Epithelial cell of proximal tubule (primary cell): ENCODE measurements at places on chromosomes 2 and 18. TPM values are rescaled to one million over a fixed set of nuclear protein-coding genes. Genes with fewer than 3 reads are reported as not detected.
A peak's percentile ranks its signal among the peaks of the same experiment; 100 is the strongest.

UGT1A6 gene
- 0.52 and 5.1 TPM in 2 replicates for total RNA-seq

DNA sequence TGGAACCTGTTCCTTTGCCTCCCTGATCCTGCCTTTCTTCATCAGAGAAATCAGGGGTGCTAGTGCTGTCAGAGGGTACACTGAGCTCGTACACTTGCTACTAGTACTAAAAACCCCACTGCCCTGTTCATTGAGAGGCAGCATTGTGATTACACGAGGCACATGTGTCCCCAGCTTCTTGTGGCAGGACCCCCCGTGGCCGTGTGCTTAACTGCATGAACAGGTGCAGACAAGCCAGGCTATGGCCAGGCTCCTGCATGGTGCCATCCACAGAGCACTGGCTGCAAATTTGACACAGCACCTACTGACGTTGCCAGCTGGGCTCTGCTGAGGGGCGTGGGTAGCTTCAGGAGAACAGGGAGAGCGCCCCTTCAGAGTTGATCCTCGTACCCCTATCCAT, 248.4 kb downstream of the GLI2 start:
- DNase-seq: no peak

DNA sequence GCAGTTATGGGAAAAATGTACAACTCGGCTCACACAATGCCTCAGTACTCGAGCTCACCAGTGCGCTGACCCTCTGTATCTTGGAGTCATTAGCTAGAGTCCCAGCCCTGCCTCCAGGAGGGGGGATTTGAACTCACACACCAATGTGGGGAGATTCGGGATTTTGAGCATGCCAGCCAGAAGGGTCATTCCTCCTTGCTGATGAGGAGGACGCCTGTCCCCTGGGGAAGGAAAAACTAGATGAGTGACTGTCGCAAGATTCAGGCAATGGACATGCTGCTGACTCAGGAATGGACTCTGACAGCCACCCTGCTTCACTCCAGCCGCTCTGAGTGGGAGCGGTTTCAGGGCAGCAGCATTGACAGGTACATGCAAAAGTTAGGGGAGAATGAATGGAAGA, 20.6 kb downstream of the FIGN start:
- no peak for DNase-seq

- DNase-seq: no peak
Observed at GRCh38 chr18:76493213-76494161, 1.6 kb downstream of the ZNF516 start.

NMS gene
- not detected in 2 replicates for total RNA-seq

DNA sequence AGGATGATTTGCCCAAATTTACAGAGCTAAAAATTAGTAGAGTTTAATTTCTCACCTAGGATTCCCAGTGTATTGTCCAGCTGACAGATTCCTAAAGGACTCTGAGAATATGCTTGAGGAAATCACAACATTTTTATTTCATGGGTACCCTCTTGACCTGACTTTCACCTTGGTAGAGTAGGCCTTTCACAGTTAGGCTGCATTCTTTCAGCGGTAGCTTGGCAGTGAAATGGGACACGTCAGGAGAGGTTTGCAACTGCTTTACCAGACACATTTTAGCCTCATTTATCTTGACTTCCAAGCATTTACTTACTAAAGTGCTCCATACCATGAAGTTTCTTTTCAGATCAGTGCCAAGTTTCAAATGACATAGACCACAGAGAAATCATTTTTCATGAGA, 937.9 kb upstream of the LRRTM1 start:
- no peak for DNase-seq

GRCh38 chr2:27730980-27731691, 40.4 kb upstream of the MRPL33 start:
- no peak for DNase-seq

EVX2 gene
- total RNA-seq: not detected in 2 replicates

- DNase-seq: no peak
Observed at GRCh38 chr2:208373460-208374089, 33.0 kb upstream of the PTH2R start.

DNA sequence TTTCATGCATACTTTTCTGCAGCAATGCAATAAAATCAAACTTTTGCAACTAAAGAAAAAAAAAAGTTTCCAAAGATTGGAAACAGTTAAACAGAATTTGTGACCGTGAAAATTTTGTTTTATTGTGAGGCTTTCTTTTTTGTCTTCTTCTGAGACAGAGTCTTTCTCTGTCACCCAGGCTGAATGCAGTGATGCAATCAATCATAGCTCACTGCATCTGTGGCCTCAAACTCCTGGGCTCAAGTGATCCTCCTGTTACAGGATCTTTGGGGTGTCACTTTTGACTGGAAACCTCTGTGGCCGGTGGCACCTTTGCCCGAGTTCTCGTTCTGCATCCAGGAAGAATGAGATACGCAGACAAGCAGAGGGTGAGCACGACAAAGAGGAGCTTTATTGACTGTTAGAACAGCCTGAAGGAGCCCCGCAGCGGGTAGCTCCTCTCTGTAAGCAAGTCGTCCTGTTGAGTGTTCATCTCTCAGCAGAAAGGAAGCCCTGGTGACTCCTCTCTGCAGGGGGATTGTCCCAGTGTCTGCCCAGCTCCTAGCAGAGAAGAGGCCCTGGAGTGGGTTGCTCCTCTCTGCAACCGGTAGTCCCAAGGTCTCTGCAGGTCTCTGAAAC, 16.9 kb upstream of the ILKAP start:
- DNase-seq: no peak

DNA sequence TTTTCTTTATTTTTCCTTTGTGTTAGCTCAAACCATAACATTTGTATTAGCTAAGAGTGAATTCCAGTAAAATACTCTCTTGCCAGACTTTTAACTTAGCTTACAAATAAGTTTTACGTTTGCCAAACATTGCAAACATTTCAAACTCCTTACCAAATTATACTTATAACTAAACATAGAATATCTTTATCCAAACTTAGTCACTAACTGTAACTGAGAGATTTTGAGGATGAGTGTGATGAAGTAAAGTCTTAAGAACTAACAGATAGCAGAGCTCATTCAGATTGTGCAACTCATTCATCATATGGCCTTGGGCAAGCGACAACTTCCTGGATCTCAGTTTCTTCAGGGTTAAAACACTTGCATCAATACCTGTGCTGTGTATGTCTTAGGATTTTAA, 533.7 kb downstream of the TDRD15 start:
- no peak for DNase-seq

C2orf80 gene
- total RNA-seq: not detected in 2 replicates

RAB6C gene
- 0.07 TPM in 1 of 2 replicates, not detected in the other for total RNA-seq

- no peak for DNase-seq
Observed at GRCh38 chr18:7177116-7177744, 53.7 kb upstream of the LRRC30 start.

DNA sequence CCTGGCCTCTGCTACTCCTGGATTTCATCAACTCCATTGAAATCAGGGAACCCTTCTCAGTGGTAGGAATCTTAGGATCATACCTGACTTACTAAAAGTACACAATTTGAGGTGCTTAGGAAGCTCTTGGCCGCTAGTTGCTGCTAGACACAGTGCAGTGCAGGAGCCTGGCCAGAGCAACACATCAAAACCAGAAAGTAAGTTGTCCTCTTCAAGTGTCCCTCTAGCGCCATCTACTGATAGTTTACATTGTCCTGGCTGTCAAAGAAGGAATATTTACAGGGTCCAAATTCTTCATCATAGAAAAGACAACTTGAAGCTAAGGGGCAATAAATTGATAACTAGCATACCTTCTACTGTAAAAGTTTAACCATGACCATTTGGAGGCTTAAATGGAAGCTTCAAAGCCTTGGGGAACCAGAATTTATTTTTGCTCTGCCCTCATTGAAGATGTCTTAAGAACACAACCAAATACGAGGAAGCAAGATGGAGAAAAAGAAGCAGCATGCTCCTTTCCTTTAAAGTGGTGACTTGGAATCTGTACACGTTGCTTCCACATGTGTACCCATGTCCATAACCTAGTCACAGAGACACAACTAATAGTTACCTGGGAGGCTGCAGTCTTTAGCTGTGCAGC, 889.1 kb upstream of the GCFC2 start:
- peak; percentile 50 for DNase-seq

DNA sequence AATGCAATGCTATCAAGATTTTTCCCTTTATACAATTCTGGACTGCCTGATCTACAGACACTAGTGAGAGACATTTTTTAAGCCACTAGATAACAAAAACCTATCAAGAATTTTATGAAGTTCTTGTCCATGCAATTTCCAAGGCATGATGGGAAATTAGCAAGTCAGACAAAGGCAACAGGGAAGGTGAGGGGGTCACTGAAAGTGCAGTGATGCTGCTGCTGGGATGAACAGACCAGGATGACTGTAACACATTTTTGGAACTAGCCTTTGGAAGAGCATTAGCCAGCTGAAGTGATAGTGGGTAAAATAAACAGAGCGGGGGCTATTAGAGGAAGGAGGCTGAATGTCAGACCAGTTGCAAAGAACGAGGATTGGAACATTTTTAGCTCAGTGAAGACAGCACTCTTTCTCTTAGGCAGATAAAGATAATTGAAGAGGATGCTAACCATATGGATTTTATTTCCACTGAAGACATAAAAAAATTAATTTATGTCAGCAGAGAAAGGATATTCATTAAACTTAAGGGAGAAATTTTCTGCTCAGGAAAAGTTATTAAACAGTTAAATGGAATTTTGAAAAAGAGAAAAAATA, 17.9 kb downstream of the NRXN1 start:
- no peak for DNase-seq

PTPN4 gene
- total RNA-seq: 6.4 and 9.6 TPM in 2 replicates

RNU2-63P gene
- total RNA-seq: not detected in 2 replicates

STON1 gene
- 0.51 and 2.0 TPM in 2 replicates for total RNA-seq

- no peak for DNase-seq
Observed at GRCh38 chr2:37854676-37855282, 70.3 kb upstream of the RMDN2 start.

EGR4 gene
- 0.07 TPM in 1 of 2 replicates, not detected in the other for total RNA-seq

DNA sequence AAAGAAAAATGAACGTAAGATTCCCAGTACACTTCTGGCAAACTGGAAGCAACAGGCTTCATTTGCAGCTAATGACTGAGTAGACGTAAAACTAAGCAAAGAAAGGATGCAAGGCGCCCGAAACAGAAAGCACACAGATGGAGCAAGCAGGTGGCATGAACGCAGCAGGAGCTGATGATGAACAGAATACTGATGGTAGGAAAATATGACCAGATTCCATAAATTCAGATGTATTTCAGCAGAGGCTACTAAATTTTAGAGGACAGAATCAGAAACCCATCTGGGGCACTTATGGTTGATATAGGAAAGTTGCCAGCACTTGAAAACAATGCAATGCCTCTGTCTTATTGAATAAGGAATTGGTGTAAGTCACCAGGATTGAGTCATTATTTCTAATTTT, 658.7 kb upstream of the LINC00305 start:
- no peak for DNase-seq

PAIP2B gene
- 0.87 and 1.4 TPM in 2 replicates for total RNA-seq

DNA sequence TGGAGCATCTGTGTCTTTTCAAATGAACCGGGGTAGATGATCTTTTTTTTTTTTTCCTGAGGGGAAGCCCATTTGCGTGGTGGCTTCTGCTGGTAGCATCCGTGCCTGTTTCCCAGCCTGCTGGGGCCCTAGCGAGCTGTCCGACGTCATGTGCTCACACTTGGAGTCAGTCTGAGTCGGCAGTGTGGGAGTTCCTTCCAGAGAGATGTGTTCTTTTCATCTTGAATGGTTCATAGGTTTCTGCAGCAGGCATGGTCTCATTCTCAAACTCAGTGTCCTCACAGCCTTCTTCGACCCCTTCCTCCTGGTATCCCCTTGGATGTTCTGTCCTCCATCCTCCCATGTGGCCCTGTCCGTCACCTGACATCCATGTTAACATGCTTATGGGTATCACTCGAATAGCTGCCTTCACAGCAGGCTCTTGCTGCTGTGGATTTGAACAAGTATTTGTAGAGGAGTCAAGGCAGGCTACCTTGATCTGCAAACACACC, 51.0 kb downstream of the LDLRAD4 start:
- DNase-seq: no peak

- DNase-seq: no peak
Observed at GRCh38 chr2:1709946-1710560, 34.3 kb downstream of the PXDN start.

GRCh38 chr2:29920631-29921559, 491 bp downstream of the ALK start:
- DNase-seq: no peak

GRCh38 chr2:231556981-231557380, 26.7 kb upstream of the NMUR1 start:
- DNase-seq: no peak

ATG9A gene
- total RNA-seq: 34.1 and 52.9 TPM in 2 replicates

DNA sequence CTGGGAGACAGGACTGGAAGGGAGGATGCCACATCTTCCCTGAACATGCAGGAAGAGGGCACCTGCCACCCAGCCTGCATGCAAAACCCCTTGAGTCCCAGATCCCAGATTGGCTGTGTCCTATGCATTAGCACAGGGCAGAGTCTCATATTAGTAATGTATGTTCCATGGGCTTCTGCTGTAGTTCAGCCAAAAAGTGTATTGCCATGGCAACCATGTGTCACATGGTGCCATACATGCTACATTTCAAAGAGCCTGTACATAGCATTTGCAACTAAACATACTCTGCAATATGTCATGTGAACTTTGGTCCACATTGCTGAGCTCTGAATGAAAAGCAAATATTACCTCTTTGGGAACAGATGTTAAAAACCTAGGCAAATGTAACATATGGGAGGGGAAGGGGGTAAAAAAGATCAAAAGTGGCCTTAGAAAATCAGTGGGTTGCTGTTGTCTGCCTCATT, 78.4 kb downstream of the DPP4 start:
- no peak for DNase-seq

GRCh38 chr2:168559187-168559586, 103.1 kb downstream of the CERS6 start:
- DNase-seq: no peak

DNA sequence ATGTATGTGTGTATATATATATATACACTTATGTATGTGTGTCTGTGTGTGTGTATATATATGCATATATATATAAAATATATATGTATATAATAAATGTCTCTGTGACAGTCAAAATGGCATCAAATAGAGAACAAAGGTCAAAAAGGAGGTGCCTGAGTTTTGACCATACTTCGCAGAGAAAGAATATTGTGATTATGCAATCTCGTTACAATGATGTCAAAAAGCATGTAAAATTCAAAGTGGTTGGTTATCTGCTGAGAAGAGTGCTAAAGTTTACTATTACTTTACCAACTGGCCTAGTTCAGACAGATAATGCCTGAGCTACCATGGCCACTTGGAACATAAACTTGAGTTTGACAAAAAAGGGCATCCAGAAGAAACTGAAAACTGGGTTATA, 375.0 kb downstream of the NBAS start:
- no peak for DNase-seq

DNA sequence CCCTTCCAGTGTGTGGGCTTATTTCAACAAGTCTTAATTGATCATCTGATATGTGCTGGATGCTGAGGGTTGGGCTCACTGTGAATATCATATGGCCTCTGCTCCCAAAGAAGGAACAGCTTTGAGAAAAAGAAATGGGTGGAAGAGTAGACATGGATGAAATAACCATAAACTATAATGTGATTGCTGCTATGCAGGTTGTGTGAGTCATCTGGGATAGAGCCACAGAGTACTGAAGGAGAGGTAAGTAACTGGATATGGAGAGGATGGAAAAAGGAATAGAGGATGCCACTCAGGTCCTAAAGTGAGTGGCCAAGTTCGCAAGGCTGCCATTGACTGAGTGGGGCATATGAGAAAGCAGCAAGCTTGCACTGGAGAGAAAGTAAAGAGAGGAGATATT, 8.7 kb upstream of the DSG2 start:
- DNase-seq: no peak
